ENCODE measurements at places on chromosomes 11 and 22.

DNA sequence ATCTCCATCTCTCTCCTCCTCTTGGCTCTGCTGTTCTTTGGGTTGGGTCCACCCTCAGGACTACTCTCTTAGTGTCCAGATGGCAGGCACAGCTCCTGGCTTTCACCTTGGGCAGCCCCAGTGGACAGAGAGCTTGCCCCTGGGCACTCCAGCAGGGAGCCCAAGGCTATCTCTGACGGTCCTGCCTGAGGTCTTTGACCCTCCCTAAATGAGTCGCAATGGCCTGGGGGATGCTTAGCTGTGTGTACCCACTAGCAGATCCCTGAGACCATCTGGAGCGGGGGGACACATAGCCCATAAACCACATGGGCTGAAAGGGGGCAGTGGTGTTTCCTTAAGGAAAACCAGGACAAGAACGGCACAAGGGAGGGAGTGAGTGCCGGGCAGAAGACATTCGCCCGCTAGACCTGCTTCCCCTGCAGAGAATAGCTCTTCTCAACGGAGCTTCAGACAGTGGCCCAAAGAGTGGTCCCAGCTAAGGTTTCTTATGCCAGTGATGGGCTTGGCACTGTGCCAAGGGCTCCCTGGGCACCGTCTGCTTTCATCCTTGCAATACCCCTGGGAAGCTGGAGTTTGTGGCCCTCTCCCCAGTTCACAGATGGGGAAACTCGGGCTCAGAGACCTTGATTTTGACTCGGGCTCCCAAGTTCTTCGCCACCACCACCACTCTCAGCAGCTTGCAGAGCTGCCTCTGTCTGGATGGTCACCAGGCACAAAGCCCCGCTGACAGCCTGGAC is 53.9 kb upstream of the ANO1 start:
- DNase-seq: no peak

DNA sequence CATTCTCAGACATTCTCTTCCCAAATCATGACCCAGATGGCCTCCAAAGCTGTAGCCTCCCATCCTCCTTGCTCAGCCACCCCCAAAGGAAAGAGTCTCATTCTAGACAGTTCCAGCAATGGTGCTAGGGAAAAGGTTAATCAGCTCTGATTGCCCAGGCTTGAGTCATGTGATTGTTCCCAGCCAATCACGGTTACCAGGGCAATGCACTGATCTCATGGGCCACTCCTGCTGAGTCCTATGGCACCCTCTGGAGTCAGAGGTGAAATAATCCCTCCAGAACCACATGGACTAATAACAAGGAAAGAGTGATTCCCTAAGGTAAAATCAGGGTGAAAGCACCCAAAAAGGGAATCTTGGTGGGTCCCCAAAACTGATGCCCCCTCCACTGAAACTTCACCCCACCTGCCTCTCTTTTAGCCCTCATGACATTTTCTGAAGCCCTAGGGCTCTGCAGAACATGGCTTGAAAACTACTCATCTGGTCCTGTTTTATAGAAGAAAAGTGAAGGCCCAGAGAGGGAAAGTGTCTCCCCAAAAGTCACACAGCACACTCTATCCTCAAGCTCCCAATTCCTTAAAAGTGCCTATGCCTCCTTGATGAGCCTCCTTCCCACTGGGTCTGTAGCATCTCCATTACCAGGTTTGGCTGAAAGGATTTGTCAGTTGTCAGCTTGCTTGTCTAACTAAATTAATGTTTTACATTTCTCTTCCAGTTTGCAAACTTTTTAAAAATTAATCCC is 203.7 kb downstream of the MN1 start:
- DNase-seq: no peak

DNA sequence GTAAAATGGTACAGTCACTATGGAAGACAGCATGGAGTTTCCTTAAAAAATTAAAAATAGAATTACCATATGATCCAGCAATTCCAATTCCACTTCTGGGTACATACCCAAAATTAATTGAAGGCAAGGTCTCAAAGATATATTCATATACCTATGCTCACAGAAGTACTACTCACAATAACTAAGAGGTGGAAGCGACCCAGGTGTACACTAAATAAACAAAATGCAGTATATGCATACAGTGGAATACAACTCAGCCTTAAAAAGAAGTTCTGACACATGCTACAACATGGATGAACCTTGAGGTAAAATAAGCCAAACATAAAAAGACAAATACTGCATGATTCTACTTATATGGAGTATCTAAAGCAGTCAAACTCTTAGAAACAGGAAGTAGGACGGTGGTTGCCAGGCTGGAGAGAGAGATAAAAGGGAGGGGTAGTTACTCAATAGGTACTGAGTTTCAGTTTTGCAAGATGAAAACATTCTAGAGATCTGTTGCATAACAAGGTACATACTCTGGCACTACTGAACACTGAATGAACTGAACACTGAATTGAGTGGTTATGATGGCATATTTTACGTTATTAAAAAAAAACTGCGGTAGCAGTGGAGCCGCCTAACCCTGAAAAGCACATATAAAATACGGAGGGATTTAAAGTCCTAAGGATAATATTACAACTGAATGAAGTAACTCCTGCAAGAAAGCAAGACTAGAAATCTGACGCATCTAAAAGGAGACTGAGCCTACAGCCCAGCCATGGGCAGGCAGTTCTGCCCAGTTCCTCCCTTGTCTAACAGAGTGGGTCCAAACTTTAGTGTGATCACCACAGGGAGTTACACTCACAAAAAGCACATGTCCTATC is 12.8 kb downstream of the DGCR2 start:
- DNase-seq: peak; percentile 26

DNA sequence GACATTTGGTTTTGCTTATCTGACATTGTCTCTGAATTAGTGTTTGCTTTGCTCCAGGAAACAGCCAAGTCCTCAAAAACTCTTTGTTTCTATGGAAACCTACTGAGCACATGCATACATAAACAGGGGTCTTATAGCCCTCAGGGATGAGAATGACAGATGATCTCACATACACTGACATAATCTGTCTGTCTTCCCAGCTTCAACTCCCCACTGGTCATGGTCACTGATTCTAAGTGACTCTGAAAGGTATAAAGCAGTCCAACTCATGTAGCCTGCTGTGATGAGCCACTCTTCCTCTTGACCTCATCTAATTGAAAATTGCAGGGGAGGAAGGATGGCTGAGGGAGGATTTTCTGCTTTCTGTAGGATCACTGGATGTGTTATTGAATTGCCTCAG is 12.6 kb downstream of the ZNF143 start:
- DNase-seq: no peak

DNA sequence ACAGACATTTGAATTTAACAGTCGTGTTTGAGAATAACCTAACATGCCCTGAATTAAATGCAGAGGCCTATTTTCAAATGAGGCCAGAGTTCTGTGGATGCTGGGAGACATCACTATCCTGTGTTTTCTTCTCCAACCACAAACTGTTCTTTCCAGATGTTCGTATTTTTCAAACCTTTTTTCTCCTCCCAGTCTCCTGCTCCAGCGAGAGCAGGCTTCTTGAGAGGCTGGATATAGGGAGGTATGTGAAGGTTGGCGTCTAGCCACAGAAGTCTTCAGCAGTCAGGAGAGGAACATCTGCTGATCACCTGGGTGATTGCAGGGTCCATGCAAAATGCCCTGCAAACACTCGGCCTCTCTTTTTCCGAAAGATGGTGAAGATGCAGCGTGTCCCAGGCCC is 126.3 kb downstream of the C11orf91 start:
- no peak for DNase-seq

- DNase-seq: no peak
Observed at GRCh38 chr11:19664886-19665548, 47.6 kb upstream of the NAV2 start.

DNA sequence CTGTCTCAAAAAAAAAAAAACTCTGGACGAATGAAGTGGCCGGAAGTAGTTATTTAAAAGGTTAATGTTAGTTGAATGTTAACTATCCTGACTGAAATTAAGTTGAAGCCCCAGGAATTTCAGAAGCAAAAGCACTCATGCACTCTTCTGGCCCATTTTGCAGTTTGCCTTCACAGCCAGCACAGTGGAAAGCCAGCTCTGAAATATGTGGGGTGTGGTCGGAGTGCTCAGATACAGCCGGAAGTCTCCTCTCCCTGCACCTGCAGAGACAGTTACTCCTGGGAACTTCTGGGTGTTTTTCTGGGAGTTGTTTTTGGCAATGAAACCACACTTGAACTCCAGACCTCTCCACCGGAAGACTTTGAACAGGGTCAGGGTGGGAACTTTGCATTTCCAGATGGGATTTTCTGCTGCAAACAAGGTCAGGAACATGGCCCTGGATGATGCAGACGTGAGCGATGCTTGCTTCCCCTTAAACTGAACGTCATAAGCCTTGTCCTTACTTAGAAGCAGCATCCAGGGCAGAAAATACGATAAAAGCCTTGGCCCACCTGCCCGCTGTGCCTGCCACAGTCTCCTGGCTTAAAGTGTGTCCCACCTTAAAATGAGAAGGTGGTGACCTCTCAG is 21.5 kb upstream of the CABP2 start:
- DNase-seq: no peak

DNA sequence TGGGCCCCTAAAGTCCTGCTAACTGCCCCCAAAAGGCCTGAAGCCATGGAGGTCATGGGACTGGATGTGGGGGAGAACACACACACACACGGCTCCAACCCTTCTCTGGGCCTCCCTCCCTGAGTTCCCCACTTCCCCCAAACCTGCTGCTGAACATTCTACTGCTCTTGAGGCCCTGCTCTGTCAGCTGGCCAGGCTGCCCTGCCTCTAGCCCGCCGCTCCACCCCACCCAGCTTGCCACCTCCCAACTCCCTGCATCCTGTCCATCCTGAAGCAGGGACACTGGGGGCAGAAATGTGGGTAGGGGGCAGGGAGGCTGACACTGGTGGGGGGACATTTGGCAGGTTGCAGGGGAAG is 1.0 kb downstream of the KCNJ4 start:
- no peak for DNase-seq

DNA sequence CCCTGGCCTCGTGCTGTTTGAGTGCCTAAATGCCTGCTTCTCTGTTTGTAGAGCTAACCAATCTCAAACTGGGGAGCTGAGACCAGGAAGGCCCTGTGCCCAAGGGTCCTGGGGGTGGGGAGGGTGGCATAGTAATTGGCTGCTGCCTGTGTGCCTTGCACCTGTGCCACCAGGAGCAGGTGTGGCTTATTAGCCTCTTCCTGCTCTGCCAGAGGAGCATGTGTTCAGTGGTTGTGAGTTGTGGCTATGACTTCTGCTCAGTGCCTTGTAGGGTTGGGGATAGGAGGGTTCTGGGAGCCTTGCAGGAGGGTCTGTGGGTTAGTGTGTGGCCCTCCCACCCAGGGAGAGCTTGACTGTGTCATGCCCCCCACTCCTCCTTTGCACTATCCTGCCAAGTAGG is 109.2 kb downstream of the ZBTB16 start:
- no peak for DNase-seq

DNA sequence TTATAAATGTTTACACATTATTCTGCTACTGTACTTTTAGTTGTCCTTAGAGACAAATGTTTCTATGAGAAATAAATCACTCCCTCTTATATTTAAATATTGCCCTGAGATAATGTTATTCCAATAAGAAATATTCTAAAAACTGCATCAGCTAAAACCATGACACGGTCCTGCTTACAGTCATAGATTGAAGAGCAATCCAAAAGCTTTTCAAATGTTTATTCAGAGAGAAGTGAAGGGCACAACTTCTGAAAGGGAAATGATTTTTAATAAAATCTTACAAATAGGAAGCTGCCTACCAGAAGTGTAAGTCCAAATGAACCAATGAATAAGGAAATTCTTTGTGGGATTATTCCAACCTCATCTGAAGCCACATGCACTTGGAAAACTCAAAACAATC is 49.2 kb downstream of the STK33 start:
- no peak for DNase-seq

- DNase-seq: no peak
Observed at GRCh38 chr11:125688066-125688465, 7.4 kb upstream of the ACRV1 start.

GRCh38 chr22:27581688-27582087 is 219.9 kb downstream of the MN1 start:
- no peak for DNase-seq

DNA sequence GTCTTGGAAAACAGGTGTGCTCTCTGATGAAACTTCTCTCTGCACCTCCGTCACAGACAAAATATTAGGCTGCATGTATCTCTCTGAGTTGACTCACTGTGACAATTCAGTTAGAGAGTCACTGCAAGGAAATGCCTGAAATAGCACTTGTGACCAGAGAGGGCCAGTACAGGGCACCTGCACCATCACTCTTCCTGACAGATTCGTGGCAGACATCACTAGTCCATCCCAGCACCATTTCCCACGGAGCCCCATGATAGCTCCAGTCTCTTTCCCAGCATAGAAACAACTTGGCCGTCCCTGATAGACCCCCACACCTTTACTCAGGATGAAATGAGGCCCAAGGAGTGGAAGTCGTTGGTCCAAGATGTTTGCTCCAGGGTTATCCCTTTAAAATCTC is 73.3 kb upstream of the ISX start:
- no peak for DNase-seq

- no peak for DNase-seq
Observed at GRCh38 chr22:36359470-36359996, 28.2 kb downstream of the MYH9 start.

DNA sequence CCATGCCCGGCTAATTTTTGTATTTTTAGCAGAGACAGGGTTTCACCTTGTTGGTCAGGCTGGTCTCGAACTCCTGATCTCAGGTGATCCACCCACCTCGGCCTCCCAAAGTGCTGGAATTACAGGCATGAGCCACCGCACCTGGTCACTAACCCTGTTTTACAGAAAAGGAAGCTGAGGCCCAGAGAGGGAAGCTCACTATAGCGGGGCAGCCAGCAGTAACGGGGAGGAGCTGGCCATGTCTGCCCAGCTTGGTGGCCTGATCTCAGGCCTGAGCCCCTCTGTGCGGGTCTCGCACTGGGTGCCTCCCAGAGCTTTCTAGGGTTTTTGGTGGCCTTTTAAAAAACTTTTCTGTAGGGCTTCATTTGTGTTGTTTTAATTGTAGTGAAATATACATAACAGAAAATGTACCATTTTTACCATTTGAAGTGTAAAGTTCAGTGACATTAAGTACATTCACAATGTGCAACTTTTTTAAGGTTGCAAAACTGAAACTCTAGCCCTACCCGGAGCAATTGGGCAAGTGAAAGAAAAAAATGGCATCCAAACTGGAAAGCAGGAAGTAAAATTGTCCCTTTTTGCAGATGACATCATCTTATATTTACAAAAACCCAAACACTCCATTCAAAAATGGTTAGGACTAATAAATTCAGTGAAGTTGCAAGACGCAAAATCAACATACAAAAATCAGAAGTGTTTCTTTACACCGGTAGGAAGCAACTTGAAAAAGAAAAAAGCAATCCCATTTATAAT is 14.5 kb upstream of the CYTH4 start:
- DNase-seq: no peak

GRCh38 chr11:17527628-17527995 is 16.6 kb downstream of the USH1C start:
- no peak for DNase-seq

DNA sequence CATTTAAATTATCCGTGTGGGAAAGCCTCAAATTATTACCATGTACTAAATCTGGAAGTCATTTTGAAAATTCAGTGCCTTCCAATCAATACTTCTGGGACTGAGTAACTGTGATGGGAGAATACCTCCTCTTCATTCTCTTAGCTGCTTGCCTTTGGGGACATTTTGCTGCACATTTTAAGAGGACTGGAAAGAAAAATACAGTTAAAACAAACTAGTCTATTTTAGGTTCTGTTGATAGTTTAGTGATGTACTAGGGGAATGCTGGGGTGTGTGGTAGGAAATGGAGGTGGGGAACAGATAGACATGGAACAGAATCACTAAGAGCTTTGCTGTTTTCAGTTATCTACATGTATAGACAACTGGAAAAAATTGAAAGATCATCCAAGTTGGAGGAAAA is 65.7 kb upstream of the APOA1 start:
- DNase-seq: no peak

GRCh38 chr22:32957200-32957803 is 100.9 kb downstream of the SYN3 start:
- DNase-seq: no peak

GRCh38 chr11:109374032-109374431 is 48.0 kb upstream of the C11orf87 start:
- DNase-seq: no peak

All from activated CD4-positive, alpha-beta T cell treated with anti-CD3 and anti-CD28 coated beads, Interleukin-2, amount 50 U/mL, for 48 hours (primary cell).